Activated CD4-positive, alpha-beta T cell treated with anti-CD3 and anti-CD28 coated beads for 1 hour (primary cell): ENCODE measurements at places on chromosomes 5 and 9.

DNA sequence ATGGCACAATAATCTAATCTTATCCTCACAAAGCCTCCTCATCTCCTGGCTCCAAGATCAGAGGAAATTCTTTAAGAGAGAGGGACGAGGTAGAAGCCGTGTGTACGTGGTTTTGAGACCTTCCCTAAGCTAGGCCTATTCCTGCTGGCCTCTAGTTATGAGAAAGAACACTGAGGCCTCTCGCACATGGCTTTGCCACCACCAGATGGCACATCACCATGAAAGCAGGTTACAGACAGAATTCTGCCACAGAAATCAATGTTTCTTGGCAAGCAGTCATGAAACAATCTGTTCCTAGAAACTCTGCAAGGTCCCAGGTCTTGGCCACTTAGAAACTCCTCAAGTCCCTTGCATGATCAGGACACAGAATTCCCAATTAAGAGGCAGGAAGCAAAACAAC lies 268.2 kb upstream of the TAS2R1 start:
- no peak for DNase-seq

- no peak for DNase-seq
Measured at GRCh38 chr5:90890180-90890579, 331.6 kb downstream of the ADGRV1 start.

DNA sequence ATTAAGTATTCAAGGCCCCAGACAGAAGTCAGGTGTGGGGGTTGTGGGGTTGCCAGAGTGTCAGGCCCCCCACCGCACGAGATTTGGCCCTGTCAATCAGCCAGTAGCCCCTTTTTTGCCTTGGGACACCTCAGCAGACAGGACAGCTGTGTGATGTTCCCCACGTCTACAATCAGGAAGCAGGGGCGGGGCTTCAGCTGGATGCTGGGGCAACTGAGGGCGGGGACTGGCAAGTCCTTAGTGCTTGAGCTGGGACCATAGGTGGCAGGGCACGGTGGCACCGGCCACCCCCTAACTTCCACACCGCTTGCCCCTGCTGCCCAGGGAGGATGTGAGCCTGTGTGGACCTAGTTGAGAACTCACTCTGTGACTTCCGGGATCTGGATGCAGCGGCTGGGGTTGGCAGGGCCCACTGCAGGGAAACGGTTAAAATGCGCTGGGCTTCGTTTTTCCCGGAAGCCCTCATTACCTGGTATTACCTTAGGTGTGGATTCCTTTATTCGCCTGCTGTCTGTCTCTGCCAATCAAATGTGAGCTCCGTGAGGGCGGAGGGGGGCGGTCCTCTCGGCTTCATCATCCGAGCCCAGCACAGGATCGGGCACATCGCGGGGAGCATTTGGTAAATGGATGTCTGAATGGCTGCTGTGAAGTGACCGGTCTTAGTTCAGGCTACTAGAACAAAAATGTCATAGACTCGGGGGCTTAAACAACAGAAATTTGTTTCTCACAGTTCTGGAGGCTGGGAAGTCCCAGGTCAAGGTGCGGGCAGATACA lies 7.5 kb upstream of the GTF3C5 start:
- DNase-seq = peak; percentile 20

DNA sequence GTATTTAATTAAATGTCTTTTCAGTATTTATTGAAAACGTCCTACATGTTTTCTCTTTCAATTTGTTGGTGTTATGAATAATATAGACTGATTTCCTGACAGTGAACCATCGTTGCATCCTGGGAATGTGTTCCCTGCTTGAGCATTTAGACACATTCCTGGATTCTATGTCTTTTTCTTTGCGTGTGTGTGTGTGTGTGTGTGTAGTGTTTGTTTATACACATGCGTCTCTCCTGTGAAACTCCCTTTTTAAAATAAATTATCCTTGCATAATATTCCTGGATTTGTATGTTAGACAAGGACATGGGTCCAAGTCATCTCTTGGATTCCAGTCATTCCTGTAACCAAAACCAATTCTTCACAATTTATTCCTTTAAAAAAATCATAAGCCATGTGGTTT lies 153.4 kb downstream of the HSPA4 start:
- no peak for DNase-seq

GRCh38 chr5:178431782-178432165 lies 158.4 kb downstream of the COL23A1 start:
- DNase-seq = no peak

DNA sequence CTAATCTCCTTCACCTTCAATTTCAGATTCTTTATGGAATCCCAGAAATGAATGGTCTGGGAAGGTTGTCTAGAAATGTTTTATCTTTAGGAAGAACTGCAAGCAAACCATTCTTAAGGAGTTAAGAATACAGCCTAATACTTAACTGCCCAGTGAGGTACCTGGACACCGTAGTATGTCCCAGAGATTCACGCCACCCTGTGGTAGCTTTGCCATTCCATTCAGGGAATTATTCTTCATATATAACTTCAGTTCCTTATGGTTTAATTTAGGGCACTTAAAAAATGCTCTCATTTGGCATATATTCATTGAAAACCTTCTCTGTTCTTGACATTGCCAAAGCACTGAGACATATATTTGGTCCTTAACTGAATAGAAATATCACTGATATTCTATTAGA lies 49.7 kb downstream of the ACTBL2 start:
- DNase-seq = no peak

GRCh38 chr5:135993880-135994636 lies 34.7 kb upstream of the TGFBI start:
- DNase-seq = no peak

- no peak for DNase-seq
Measured at GRCh38 chr5:82352146-82352791, 74.1 kb upstream of the RPS23 start.

DNA sequence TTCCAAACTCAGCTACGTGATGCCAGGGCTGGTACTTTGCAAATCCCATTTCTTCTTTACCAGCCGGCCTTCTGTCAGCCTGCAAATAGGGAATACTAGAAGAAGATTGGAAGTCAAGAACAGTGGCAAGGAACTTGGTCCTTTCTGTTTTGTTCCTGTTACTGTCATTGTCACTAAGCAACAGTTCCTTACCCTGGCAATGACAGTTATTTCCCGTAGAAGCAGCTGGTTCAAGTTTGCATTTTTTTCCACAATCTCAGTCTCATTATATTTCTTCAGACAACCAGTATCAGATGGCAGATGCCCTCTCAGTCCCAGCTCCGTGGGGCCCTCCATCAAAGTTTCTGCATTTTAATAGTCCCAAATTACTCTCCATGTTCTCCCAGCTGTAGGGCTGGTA lies 9.1 kb upstream of the C1QTNF2 start:
- no peak for DNase-seq

GRCh38 chr9:77808751-77809081 lies 160.6 kb upstream of the GNA14 start:
- DNase-seq = no peak

- no peak for DNase-seq
Measured at GRCh38 chr9:89173072-89173471, 5.5 kb downstream of the SHC3 start.

DNA sequence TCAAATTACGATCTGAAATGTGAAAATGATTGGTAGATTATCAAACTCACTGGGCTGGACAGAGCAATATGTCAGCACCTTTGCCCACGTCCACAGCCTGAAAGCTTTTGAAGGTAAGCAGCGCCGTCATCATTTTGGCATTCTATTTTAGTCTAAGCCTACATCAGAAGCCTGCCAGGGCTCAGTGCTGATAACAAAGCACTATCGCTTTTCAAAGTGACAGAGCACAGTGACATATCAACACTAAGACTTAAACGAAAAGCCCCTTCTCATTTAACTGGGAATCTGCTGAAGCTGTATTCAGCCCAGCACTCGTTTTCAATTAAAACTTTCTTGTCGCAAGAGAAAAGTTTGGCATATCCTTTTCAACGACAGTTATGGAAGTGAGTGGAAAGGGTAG lies 1076.3 kb downstream of the PTPRD start:
- no peak for DNase-seq

- no peak for DNase-seq
Measured at GRCh38 chr9:133122935-133123611, 2.0 kb upstream of the RALGDS start.

- DNase-seq = no peak
Measured at GRCh38 chr9:135968083-135968476, 6.9 kb upstream of the UBAC1 start.

- DNase-seq = no peak
Measured at GRCh38 chr5:125257997-125258396, 511.6 kb upstream of the ZNF608 start.

GRCh38 chr5:154734370-154735248 lies 20.6 kb upstream of the LARP1 start:
- DNase-seq = no peak

GRCh38 chr9:69748304-69748703 lies 11.5 kb downstream of the PTAR1 start:
- no peak for DNase-seq

DNA sequence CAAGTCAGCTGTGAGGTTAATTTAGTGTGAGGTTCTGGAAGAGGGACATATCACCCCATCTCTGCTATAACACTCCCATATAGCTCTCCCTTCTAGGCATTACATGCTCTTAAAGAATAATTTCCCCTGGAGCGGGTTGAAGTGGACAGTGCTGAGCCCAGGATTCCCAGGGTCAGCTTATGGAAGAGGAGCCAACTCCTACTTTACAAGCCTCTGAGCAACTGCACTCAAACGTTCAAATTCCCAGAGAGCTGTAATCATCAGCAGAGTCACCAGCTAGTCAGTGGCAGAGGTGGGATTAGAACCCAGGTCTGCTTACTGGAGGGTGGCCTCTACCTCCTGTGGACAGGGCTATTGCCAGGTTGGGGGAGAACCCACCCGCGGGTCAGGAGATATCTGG lies 1.4 kb downstream of the NEURL1B start:
- DNase-seq = no peak

GRCh38 chr5:138064526-138064925 lies 19.3 kb upstream of the WNT8A start:
- DNase-seq = no peak

- DNase-seq = no peak
Measured at GRCh38 chr5:65199993-65200675, 281.6 kb downstream of the ADAMTS6 start.

GRCh38 chr5:102890133-102890532 lies 135.0 kb downstream of the PAM start:
- DNase-seq = no peak

DNA sequence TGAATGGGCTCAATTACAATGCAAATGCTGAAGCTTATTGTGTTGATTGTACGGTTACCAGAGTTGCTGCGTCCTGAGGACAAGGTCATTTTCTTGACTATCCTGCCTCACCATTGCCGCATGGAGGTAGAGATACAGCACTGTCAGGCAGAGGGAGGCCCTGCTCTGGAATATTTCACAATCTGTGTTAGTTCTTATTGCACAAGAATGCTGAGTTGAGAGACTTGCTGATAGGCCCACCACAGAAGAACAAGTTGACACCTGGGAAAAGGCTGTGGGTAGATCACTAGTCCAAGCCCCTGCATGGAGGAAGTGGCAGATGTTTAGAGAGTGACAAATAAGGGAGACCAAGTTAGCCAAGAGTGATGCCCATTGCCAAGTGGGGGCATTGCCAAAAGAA lies 344.5 kb upstream of the ITGA1 start:
- DNase-seq = no peak

DNA sequence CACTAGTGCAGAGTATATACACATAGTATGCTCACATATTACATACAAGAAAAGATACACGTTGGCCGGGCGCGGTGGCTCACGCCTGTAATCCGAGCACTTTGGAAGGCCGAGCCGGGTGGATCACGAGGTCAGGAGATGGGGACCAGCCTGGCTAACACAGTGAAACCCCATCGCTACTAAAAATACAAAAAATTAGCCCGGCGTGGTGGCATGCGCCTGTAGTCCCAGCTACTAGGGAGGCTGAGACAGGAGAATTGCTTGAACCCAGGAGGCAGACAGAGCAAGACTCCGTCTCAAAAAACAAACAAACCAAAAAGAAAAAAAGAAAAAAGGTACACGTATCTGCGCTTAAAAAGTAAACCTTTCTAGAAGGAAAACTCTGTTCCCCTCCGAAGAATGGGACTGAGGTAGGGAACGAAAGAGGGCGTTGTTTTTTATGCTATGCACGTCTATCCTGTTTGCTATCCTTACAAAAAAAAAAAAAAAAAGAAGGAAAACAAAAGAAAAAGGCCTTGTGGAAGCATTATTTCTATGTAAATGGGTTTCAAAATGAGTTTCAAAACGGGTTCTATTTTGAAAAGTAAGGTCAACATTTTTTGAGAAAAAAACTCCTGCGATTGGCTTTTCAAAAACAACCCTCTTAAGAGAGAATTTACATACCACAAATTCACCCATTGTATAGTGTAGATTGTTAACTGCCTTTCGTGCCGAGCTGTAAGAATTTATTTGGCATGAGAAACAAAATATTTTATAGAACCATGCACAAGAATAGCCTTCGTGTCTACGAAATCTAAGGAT lies 1.2 kb downstream of the AK3 start:
- no peak for DNase-seq

GRCh38 chr5:149154650-149155049 lies 13.4 kb downstream of the ABLIM3 start:
- no peak for DNase-seq

GRCh38 chr5:167710444-167711073 lies 580.9 kb upstream of the WWC1 start:
- DNase-seq = no peak

- DNase-seq = no peak
Measured at GRCh38 chr9:676780-677438, 164.6 kb upstream of the DMRT1 start.

DNA sequence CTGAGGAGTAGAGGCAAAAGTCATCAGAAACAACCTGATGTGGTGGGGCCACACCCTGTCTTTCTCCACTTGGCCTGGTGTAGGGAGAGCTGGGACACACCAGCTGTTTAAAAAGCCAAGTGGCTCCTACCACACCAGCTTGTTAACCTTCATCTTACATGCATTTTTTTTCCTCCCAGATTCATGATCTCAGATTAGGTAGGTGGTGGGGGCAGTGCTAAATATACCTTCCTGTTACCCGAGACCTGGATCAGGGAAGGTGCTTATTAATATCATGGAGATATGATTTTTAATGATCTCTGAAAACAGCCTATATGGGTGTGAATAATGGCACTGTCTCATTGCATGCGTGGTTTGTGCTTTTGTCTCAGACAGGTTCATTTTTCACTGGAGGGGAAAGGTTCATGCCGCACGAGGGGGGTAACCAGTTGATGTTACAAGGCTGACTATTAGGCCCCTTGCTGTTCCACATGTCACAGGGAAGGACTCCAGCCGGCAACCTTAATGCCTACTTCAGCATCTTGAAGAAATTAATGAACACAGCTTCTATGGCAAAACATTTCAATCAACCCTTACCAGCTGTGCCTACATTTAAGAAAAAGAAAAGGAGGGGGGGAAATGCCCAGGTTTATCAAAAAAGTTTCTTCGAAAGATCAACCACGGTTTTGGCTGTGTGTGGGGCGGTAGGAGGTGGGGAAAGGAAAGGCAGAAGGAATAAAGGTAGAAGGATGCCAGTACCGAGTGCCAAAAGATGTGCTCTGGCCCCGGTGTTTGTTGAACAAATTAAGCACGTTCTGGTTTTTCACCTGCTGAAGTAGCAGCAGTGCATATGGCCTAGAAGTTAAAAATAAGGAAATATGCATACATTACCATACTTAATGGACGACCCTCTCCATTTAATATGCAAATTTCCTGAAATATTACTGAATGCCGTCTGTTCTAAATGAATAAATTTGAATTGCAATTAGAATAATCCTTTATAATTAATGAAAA lies 185.4 kb downstream of the EBF1 start:
- no peak for DNase-seq

- DNase-seq = no peak
Measured at GRCh38 chr5:154771383-154771901, 16.3 kb downstream of the LARP1 start.

GRCh38 chr9:33964086-33964768 lies 84.5 kb downstream of the UBAP2 start:
- no peak for DNase-seq
